Hematopoietic multipotent progenitor cell treated with erythropoietin and hydrocortisone succinate and interleukin-3 and kit ligand, for 6 days (in vitro differentiated cells): ENCODE measurements at places on chromosomes 1 and 21.

GRCh38 chr1:169601096-169601881 is 15.0 kb upstream of the F5 start:
- peak; percentile 64 for DNase-seq

- DNase-seq: no peak
These were observed 27.6 kb upstream of the POGK start for GRCh38 chr1:166811691-166812090.

GRCh38 chr21:44462086-44462833 is 7.0 kb downstream of the LRRC3 start:
- no peak for DNase-seq

DNA sequence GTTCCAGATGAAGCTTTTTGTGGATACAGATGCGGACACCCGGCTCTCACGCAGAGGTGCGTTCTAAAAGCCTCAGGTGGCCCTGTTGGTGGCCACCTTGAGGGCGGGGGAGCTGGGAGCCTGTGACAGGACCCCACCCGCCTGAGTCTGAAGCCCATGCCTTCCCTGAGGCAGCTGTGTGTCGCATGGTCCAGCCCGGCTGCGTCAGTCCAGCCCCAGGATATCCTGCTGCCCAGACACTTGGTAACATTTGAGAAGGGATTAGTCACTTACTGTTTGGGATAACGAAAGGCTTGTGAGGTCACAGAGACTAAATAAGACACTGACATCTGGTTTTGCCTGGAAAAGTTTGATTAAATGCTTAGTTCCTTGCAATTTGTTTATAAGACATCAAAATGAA is 68.9 kb downstream of the UCK2 start:
- DNase-seq: no peak

DNA sequence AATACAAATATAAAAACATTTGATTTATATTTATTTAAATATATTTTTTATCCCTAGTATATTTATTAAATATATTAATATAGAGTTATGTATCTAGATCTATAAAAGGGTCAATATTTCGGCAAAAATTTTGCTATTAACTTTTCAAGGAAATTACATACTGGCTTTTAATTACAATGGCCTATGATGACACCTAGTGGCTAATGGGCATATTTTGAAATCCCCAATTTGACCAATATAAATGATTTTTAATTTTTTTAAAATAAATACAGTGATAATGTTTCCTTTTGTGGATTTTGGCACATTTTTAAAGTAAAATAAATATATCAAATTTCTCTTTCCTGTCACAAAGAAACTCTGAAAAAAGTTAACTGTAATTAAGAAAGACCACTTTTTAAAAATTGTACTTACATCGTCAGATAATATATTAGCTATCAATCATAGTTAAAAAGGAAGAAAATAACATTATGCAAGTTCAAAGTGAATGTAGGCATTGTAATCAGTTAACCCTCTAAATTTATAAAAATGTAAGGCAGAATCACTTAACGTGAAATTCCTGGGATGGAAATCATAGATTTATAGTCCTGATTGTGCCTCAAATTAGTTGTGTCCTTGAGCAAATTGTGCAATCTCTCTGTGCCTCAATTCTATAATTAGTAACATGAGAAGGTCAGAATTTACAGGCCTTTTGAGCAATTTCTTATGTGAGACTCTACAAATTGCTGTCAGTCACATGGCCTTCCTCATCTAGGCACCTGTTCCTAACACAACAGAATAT is 25.6 kb upstream of the RGS13 start:
- peak; percentile 76 for DNase-seq

DNA sequence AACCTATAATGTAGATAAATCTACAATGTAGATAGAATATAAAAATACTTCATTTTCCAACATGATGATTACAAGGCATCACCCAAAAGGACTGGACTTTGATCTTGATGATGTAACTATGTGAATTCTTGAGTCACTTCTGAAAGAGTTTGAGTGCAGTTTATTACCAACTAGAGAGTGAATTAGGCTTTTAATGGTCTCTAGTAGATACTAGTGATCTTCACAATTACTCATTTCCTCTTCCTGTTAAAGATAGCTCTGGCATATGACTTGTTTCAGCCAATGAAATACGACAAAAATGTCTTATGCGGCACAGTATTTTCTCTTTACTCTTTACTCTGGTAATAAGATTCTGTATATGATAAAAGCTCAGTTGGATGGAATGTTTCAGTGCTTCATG is 1588.1 kb upstream of the B3GALT2 start:
- no peak for DNase-seq

DNA sequence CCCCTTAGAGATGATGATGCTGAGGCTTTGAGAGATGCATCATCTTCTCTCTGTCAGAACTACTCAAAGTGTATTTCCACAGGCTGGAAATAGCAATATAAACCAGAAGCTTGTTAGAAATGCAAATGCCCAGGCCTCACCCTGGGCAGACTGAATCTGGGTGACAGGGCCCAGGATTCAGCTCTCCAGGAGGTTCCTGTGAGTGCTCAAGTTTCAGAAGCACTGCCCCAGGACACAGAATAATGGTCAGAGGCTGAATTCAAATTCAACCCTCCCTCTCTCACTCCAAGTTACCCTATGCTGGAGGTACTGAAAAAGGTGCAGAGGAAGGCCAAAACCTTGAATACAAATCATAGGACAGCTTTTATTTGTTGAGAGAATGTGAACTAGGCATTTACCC is 98.5 kb upstream of the NGF start:
- no peak for DNase-seq

- no peak for DNase-seq
These were observed 99.6 kb downstream of the EIF4G3 start for GRCh38 chr1:21077085-21077484.

DNA sequence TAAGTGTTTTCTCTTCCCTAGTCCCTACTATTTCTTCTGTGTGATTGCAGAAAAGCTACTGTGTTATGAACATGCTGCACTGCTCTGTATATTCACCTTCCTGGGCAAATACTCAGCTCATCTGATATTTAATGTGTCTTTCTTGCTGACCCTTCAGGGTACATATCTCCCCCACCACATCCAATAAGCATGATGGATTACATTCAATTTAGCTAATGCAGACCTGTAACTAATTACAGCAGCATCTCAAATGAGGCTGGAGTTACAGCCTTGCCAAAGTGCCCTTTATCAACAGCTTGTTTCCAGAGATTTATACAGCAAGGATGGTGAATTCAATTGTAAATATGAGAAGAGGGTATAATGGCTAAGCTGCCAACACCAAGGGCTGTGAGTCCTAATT is 144.0 kb downstream of the KCNH1 start:
- no peak for DNase-seq

DNA sequence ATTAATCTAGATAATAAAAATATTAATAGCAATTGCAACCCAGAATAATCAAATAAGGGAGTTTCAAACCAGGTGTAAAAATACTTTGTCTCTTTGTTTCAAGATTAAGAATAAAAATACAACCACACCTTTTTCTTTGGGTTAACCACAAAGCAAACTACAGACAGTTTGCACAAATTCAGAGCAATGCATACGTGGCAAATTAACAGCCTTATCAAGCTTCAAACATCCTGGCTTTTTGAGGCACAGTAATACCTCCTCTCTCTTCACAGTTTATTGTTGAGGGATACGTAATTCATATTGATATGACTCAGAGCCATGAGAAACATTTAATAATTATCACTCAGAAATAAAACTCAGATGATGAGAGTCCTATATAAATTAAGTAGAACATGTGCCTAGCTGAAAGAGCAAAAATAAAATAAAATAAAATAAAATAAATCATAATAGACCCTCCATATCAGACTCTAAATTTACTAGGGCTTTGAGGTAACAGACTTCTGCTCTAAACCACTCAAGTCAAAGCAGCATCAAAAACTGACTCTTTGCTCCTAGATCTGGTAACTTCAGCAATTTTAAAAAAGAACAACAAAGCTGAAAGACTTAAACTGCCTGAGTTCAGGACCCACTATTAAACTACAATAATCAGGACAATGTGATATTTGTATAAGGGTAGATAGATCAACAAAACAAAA is 11.4 kb downstream of the EDEM3 start:
- peak; percentile 93 for DNase-seq

DNA sequence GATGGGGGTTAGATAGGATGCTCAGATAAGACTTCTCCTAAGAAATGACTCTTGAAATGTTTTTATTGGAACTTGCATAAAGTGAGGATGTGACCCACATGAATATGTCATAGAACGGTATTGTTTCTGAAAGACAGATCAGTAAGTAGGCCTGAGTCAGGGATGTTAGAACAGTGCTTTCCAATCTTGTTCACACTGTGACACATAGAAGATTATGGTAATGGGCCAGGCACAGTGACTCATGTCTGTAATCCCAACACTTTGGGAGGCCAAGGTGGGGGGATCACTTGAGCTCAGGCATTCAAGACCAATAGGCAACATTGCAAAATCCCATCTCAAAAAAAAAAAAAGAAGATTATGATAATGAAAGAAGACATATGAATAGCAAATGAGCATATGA is 32.9 kb downstream of the FMO4 start:
- DNase-seq: no peak

DNA sequence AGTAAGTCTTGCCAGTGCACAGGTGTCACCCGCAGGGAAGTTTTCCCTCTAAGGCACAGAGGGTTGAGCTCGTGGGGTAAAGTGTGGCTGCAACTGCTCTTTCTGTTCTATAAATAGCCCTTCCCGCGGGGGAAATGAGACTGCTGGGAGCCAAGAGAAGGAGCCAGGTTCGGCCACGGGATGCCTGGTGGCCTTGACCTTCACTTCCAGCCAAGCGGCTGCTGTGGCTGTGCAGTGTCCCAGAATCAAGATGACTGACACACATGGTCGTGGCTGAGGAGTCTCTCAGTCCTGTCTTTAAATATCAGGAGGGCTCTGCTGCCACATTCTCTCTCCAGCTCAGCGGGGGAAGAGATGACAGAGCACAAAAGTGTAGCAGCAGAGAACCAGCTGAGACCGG is 154.1 kb upstream of the VAMP3 start:
- no peak for DNase-seq

GRCh38 chr1:205440476-205441317 is 15.1 kb downstream of the BLACAT1 start:
- DNase-seq: peak; percentile 49

DNA sequence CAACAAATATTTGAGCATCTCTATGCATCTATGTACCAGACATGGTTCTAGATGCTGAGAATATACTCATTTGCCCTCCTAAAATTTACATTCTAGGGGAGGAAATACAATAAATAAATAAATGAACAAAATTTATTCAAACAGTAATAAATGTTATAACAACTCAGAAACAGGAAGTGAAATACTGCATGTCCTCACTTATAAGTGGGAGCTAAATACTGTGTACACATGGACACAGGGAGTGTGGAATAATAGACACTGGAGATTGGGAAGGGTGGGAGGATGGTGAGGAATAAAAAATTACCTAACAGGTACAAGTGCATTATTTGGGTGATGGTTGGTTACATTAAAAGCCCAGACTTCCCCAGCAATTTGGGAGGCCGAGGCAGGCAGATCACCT is 4.3 kb downstream of the COA7 start:
- DNase-seq: no peak

DNA sequence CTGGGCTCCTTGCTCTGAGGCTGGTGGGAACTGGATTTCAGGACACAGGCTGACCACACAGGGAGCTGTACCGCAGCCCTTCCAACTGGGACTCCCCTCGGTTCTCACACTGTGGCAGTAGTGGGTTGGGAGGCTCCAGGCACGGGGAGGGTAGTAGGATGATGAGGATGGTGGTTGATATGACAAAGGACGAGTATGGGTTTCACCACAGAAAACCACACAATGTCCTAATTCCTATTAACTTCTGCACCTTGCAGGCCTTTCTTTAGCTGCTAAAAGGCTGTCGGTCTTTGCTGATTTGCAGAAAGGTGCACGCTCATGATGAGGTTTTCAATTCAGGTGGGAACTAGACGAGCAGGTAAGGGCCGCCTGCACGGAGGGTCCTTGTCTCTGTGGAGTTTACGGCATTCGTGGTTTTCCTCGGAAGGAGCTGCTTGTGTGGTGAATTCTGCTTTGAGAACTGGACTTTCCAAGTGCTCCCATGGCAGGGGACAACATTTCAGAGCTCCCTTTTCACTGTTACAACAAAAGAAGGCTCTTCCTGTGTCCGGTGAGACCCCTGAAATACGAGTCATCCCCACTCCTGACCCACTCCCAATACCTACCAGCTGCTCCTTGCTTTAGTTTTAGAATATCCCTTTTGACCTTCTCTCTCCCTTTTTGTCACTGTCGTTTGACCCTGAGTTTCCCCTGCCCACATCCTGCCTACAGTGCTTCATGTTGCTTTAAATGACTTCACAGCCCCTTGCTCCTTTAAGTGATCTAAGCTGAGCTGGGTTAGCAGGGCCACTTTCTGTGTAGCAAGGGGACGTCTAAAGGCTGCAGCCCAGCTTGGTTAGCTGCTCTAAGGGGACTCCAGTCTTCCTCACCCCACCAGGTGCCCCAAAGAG is 125.1 kb downstream of the MRPS6 start:
- DNase-seq: peak; percentile 9

DNA sequence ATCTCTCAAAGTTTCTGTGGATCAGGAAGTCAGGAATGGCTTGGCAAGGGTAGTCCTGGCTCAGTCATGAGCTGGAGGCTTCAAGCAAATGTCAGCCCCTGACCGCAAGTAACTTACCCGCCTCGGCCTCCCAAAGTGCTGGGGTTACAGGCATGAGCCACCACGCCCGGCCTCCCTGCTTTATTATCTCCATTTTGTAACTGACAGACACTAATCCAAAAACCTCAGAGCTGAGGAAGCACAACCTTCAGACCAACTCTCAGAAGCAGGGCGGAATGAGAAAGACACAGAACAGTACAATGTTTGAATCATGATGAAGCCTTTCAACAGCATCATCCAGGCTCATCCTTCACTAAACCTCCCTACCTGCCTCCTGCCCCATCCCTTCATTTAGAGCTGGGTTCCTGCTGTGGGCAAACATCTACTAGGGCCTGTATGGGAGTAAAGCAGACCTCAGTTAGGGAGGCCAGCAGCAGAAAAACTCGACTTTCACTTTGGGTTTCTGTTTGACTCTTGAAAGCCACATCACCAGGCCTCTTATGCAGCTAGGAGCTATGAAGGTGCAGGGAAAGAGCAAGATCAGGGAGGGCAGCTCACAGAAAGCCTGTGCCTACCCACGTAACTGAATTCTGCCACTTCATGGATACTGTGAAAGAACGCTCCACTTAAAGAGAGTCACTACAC is 84.4 kb upstream of the RAB4A start:
- DNase-seq: peak; percentile 38

GRCh38 chr1:176188604-176189003 is 18.5 kb downstream of the COP1 start:
- no peak for DNase-seq

DNA sequence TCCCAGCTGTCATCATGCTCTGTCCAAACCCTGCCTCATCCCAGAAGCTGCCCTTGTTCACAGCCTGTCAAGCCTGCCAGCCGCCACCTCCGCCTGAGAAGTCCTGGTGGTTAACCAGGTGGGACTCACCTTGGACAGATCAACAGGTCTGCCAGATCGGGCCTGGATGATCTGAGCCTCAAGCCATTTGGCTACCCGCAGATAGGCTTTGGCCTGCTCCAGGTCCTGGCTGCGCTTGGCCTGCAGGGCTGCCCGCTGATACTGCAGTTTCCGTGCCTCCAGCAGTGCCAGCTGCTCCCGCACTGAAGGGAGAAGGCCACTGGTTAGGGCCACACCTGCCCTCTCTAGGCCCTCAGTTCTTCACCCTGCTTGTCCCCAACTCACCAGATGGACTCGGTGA is 8.6 kb downstream of the CC2D1B start:
- no peak for DNase-seq

GRCh38 chr1:220873868-220874655 is 5.2 kb upstream of the HLX start:
- DNase-seq: peak; percentile 76

- no peak for DNase-seq
These were observed 4.6 kb downstream of the LAMC1 start for GRCh38 chr1:183027791-183028190.
